Heart right ventricle (tissue), 16 donors: ENCODE measurements at places on chromosomes 3 and 15. TPM values are rescaled to one million over a fixed set of nuclear protein-coding genes. Genes with fewer than 3 reads are reported as not detected.

The IQCH gene
- polyA plus RNA-seq: 0.83 TPM

The UMPS gene
- polyA plus RNA-seq: 3.1 TPM

The ALPK3 gene
- 110 TPM for polyA plus RNA-seq

The BLOC1S6 gene
- 11.0 TPM for polyA plus RNA-seq

The CCDC54 gene
- not detected for polyA plus RNA-seq

The UTS2B gene
- 0.22 TPM for polyA plus RNA-seq

The MKRN3 gene
- not detected for polyA plus RNA-seq

DNA sequence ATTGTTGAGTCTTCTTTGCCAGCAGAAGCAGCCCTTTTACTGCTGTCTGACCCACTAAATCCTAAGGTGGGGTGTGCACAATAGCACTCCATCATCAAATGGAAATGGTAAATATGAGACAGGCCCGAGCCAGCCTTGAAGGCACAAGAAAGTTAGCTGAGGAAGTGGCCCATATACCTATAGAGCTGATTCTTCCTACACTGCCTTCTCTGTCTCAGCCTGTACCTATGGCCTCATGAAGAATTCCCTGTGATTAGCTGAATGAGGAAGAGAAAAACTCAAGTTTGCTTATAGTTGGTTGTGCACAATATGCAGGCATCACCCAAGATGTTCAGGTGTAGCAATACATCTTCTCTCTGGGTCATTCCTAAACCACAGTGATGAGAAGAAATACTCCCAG is 31.7 kb upstream of the XCR1 start:
- DNase-seq: no peak

DNA sequence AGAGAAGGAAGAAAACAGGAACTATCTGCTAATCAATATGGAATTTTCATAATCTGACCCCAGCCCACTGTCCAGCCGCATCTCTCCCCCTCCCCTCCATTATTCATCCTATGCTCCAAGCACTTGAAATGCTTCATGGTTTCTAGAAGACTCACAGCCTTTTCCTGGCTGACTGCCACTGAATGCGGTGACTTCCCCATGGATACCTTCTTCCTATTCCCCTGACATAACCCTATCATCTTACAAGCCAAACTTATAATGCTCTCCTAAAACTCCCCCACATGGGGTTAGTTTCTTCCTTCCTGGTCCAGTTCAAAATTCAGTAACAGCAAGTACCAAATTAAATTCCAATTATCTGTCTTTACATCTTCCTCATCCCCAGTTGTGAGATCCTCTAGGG is 31.2 kb upstream of the PTX3 start:
- DNase-seq: no peak

DNA sequence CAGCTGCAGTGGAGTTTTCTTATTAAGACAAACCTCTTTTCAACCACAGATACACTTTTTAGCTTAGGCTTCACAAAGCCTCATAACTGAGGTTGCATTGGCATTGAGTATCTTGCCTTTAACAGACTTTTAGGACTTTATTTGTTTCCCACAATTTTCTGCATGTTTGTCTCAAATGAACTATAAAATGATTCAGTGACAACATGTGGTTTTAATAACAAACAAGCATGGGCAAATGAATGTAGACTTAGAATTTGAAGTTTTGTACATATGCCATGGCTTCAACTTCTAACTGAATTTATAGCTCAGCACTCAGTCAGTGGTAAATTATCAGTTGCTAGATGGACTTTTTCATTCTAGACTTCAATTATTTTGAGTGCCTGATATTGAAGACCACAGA is 101.6 kb downstream of the SLC25A26 start:
- no peak for DNase-seq

DNA sequence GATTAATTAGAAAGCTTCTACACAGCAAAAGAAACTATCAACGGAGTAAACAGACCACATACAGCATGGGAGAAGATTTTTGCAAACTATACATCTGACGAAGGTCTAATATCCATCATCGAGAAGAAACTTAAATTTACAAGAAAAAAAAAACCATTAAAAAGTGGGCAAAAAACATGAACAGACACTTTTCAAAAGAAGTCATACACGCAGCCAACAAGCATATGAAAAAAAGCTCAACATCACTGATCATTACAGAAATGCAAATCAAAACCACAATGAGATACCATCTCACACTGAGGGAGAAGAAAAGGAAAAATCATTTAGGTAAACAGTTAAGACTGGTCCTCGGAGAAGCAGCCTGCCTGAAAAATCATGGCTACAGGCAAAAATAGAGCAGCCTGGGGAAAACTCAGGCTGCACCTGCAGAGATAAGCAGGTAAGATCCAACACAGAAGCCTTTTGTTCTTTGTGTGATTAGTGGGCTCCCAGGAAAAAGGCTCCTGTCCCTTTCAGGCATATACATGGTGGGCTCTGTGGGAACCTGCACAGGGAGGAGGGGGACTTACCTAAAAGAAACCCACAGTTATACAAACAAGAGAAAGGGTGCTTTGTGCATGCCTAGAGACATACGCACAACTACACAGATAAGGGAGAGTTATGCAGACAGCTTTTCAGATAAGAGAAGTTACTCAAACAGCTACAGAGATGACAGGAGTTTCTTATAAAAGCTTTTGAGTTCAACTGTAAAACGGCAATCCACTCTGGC is 49.3 kb downstream of the C3orf70 start:
- no peak for DNase-seq

DNA sequence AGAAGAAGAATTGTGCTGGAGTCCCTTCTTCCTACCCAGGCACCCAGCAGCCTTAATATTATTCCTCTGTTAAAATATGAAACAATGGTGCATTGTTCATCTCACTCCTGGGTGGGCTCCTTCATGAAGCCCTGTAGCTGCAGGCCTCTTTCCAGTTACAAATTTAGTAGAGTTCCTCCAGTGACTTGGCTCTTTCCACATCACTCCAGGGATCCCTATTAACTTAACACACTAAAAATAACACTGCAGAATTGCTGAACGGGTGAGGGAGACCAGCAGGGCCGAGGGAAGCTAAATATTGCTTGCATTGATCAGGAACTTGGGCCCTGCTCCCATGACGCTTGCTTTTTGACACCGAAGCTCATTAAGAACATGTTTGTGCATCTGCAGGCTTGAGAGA is 142.3 kb downstream of the PDCD6IP start:
- DNase-seq: no peak

GRCh38 chr3:135393898-135394525 is 571.5 kb upstream of the PPP2R3A start:
- DNase-seq: no peak

DNA sequence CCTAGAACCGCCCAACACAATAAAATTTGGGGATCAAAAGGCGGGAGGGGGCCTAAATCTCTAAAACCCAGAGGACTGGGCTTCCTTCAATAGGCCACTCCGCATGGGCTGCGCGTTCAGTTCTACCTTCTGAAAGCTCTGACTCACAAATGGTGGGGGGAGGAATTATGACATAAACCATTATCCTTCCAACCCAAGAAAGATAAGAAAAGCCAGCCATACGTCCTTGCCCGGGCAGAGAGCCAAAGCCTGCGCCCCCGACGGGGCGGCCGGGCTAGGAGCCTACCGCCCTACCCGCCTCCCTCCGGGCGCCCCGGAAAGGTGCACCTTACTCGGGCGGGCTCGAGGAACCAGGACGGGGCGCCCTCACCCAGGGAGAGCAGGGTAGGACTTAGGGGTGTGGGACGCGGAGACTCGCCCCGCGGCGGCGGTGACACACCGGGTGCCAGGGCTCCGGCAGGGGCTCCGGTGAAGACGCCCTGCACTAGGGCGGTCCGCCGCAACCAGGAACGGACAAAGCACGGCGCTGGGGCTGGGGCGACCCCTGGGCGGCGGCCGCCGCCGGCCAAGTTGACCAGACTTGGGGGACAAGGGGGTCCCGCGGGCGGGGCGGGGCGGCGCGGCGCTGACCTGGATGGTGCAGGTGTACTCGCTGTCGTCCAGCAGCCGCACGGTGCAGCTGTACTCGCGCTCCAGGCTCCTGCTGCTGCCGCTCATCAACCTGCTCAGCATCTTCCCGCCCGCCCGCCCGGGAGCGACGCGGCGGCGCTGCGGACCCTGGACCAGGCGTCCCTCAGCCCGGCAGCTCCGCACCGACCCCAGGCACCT is 534 bp downstream of the FRMD5 start:
- DNase-seq: peak; percentile 6

DNA sequence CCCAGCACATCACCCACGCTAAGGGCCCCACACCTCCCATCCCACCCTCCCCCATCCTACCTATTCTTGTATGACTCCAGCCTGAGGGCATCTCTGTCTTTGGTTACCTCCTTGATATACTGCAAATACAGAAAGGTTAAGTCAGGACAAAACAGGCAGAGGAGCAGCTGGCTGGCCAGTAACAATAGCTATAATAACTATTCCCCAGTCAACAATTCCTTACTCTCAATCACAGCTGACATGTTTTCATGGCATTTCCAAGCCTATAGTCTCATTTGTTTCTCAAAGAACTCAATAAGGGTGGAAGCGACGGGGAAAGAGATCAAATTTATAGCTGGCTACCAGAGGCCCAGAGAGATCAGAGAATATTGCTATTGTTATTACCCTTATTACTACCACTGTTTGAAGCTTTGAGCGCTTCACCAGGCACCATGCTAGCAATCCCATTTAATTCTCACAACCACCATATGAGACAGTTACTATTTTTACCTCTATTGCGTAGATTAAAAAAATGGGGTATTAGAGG is 93.0 kb upstream of the C2CD4B start:
- no peak for DNase-seq

- DNase-seq: no peak
These were observed 730.1 kb downstream of the IGSF11 start for GRCh38 chr3:118304557-118304956.

- no peak for DNase-seq
These were observed 5.7 kb upstream of the CD276 start for GRCh38 chr15:73678498-73678897.

DNA sequence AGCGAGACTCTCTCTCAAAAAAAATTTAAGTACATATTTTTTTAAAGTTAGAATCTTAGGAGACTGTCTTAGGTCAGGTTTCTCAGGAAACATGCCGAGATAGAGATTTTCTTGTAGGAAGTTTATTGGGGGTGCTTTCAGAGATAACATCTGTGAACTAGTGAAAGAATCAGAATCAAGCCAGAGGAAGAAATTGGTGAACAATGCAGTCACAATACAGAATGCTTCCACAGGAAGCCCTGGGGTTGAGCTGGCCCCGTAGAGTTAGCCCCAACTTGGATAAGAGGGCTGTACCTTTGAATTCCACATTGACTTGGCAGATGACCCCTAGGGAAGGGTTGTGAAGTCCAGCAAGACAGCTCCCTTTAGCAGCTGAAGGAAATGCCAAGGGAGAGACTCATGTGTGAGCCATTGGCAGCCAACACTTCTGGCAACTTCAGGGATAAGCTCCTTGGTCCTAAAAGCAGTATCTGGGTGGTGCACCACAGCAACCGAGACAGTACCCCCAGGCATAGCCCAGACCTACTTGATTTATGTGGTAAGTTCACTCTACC is 7.1 kb upstream of the PLCB2 start:
- DNase-seq: no peak

- no peak for DNase-seq
These were observed 790.1 kb upstream of the CFAP20DC start for GRCh38 chr3:59839810-59840515.

DNA sequence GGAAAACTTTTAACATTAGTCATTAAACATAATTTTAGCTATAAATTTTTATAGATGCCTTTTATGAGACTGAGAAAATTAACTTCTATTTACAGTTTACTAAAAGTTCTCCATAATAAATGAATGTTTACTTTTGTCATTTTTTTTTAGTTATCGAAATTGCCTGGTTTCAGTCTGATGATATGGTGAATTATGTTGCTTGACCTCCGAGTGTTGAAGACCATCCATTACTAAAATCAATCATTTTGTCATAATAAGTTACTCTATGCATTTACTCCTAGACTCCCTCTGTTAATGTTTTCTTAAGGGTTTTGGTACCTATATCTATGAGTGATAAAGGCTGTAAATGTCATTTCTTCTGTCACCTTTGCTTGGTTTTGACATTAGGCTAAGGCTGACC is 516.0 kb upstream of the ROBO1 start:
- no peak for DNase-seq

DNA sequence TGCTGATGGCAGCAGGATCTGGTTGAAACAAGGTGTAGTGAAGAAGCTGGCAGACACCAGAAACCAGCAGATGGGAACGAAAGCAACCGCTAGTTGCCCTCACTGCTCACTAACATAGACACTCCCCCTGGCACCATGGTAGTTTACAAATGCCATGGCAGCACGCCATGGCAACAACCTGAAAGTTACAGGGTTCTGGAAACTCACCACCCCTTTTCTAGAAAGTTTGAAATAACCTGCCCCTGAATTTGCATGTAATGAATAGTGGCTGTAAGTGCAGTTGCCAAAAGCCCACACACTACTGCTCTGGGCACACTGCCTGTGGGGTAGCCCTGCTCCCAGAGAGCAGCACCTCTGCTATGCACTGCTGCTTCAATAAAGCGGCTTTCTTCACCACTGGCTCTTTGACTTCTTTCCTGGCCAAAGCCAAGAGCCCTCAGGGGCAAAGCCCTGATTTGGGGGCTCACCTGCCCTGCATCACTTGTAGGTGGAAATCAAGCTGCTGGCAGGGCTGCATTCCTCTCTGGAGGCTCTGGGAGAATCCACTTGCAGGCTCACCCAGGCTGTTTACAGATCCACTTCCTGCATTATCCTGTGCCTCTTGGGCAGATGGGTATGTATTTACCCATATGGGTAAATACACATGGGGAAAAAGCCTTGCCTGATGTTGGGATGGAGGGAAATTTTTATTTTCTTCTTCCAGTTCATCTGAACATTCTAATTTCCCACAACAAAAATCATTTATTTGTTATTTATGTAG is 2.0 kb upstream of the GP9 start:
- no peak for DNase-seq

DNA sequence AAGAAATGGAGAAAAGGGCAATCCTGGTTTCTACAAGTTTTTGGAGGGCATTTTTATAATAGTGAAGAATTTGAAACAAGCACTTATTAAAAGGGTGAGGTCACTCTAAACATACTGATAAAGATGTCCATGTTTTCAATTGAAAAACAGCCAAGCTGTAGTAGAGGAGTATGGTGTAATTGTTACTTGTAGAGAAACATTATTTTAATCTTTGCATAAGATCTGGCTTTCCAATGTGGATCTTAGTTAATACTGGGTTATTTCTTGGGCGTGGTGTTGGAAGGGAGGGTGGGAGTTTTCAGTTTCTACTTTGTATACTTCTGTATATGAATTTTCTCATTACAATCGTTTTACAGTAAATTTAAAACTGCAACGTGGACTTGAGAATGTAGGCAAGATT is 22.8 kb downstream of the MORF4L1 start:
- DNase-seq: no peak

DNA sequence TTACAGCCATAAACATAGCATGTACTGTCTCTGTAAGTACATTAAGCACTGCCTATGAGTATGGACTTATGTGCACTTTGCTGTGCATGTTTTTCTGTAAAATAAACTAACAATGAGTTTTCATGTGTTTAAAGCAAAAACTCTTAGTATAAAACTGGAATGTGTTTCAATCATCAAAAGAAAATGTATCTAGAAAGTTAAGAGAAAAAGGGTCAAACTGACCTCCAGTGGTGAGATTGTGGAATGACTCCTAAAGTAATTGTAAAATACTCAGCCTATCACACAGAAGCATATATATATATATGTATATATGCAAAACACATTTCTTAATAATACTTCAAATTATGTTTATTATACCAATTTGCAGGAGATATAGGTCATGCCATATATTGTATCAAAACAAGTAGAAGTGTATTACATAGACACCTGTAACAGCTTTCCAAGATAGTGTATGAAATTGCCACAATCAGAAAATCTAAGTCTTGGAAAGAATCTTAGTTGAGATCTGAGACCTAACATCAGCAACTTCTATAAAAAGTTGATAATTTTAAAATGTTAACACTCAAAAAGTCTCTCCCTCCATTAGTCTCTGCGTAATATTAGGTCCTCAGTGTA is 199.6 kb downstream of the FMN1 start:
- no peak for DNase-seq
